Activated CD4-positive, alpha-beta T cell treated with anti-CD3 and anti-CD28 coated beads, Interleukin-2, amount 10 ng/mL, durations not matched to agents 7 days and 5 days (primary cell): ENCODE measurements at places on chromosomes 1 and 21.

- DNase-seq = no peak
These were observed 16.4 kb upstream of the CLSTN1 start for GRCh38 chr1:9840176-9840575.

- DNase-seq = no peak
These were observed 62.8 kb downstream of the SAMSN1 start for GRCh38 chr21:14483296-14483695.

DNA sequence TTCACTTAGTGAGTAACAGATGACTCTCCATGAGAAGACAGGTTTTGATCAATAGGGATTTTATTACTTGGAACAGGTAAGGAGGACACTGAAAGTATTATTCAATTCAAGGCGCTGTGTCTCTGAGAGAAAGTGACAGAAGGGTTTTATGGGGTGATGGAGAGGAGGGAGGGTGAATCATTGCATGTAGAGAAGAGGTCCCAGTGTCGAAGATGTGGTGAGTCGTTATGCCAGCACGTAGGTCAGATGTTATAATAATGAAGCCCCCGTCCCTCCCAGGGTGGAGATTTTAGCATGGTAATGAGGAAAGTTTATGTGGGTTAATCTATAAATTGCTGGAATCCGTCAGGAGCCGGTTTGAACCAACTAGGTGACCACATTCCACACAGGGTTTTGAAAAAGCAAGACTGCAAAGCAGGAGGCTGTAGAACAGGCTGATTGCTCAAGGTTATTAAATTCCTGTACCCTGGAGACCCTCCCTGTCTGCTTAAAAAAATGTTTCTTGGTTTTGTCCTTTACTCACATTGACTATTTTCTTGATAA is 586.4 kb upstream of the TMPRSS15 start:
- DNase-seq = no peak

GRCh38 chr1:114114185-114115094 is 39.2 kb downstream of the SYT6 start:
- no peak for DNase-seq

GRCh38 chr1:81804312-81804711 is 3.6 kb downstream of the ADGRL2 start:
- DNase-seq = no peak

DNA sequence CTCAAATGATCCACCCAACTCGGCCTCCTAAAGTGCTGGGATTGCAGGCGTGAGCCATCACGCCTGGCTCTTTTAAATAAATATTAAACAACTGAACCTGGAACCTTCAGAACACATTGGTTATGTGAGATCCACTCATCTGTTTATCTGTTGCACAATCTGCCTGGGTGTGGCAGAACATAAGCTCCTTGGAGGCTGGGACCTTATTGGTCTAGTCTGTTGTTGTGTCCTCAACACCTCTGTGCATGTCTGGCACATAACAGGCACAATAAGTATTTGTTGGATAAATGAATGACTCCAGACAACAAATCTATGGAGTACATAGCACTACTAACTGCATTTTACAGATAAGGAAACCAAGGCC is 4.1 kb upstream of the NBL1 start:
- DNase-seq = no peak

GRCh38 chr1:51192213-51192843 is 43.7 kb upstream of the RNF11 start:
- peak; percentile 73 for DNase-seq

GRCh38 chr1:181506563-181507353 is 23.4 kb downstream of the CACNA1E start:
- DNase-seq = no peak

- DNase-seq = no peak
These were observed 48.1 kb downstream of the PHC2 start for GRCh38 chr1:33382661-33383415.

DNA sequence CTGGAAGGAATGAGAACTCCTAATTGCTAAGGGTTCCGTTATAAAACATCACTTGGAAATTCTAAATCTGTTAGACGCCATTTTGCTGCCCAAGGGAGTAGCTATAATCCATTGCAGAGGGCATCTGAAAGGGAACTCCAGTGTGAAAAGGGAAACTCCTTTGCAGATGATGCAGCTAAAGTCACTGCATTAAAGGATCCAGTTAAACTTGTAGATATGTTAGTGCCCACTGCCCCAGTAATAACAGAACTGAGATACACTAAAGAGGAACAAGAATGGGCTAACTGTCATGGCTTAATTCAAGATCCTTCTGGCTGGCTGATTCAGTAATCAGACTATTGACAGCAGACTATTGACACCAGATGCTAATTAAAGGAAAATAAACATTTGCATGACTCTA is 81.8 kb upstream of the KIAA0040 start:
- DNase-seq = no peak

- no peak for DNase-seq
These were observed 569 bp downstream of the RNF207 start for GRCh38 chr1:6206520-6206855.

DNA sequence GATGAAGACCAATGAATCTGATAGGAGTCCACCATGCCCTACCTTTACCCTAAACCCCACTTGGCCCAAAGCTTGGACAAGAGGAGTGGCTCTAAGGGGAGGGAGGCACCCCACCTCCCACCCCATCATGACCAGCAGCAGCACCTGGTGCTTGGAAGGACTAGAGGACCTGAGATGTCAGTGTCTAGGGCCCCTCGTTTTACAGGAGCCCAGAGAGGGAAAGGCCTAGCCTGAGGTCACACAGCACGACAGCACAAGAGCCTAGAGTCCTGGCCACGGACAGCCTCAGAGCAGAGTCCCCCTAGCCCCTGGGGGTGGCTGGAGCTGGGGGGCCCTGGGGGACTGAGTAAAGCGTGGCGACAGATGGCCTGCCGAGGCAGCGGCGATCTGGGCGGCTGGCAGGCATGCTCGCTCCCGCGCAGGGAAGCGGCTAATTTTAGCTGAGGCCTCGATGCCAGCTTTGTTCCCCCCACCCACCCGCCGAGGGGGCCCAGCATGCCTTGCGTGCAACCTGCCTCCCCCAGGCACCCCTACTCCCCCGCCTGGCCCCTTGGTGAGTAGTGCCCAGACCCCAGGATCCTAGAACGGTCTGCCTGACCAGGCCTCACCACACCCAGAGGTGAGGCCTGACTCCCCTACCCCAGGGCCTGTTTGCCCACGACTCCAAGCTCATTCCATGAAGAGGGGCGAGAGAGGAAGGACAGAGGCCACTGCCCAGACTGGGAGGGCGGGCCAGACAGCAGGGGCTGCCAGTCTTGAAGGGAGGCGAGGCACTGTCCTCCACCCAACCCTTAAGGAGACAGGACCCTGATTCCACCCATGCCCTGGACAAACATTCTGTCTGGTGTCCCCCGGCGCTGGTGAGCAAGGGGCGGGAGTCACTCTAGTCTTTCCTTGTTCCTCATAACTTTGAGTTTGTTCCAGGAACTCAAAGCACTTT is 39.0 kb downstream of the AHDC1 start:
- DNase-seq = no peak

DNA sequence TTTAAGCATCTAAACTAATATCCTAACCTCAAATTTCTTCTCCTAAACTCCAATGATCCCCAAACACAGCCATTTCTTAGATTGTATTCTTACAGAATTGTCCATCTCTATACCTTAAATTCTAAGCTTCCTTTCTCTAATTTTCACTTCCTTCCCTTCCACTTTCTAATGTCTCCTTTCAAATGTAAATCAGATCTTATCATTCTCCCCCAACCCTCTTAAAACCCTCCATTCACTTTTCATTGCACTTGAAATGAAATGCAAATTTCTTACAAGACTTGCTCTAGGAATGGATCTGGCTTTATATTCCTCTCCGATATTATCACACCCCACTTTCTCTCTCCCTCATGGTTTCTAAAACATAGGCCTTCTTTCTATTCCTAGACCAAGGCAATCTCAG is 534.6 kb downstream of the LMO4 start:
- no peak for DNase-seq

DNA sequence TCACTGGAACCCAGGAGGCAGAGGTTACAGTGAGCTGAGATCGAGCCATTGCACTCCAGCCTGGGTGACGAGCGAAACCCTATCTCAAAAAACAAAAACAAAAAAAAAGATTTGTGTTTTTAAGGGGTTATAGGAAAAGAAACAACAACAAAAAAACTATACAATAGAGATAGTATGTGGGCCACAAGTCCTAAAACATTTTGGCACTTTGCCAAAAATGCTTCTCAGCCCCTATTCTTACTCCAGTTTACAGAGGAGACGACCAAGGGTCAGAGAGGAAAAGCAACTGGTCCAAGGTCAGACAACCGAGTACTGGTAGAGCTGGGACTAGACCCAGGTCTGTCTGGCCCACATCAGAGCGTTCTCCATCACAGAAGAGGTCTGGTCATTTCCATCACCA is 3.0 kb downstream of the FBXO44 start:
- no peak for DNase-seq

- no peak for DNase-seq
These were observed 152.4 kb downstream of the HLX start for GRCh38 chr1:221031458-221032203.

DNA sequence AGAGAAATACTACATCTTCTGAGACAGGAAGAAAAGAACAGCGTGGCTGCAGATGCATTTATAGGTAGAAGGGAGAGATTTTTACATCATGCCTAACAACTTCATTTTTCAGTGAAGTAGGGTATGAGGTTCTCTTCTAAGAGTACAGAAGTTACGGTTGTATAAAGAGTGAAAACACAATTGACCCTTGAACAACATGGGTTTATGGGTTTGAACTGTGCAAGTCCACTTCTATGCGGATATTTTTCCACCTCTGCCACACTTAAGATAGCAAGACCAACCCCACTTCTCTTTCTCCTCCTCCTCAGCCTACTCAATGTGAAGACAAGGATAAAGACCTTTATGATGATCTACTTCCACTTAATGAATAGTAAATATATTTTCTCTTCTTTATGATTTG is 64.5 kb downstream of the RPAP2 start:
- no peak for DNase-seq

DNA sequence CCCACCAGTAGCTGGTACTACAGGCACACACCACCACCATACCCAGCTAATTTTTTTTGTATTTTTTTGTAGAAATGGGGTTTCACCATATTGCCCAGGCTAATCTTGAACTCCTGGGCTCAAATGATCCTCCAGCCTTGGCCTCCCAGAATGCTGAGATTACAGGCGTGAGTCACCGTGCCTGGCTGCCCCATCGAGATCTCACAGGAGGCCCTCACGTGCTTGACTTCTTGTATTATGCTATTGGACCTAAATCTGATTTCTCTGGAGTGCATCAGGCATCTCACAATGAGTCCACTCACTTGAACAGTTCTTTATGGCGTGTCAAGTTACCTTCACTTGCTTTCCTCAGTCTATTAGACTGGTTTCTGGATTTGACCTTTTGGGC is 9.3 kb upstream of the RSRP1 start:
- DNase-seq = no peak

GRCh38 chr1:42324398-42325013 is 10.5 kb downstream of the FOXJ3 start:
- no peak for DNase-seq

DNA sequence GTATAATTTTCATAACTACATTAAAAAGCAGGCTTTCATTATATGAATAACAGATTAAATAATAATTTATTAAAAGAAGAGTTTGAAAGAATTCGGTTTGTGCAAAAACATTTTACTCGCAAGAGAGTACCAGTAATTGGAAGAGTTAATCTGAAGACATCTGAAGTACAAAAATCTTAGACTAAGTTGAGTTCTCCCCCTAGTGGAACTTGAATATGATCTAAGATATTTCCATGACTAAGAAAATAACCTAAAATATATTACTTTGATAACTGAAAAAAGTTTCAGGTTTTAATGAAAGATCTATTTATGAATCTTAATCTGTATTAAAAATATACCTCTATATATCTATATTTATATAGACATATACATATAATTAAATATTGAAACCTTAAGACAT is 112.5 kb upstream of the GFI1 start:
- no peak for DNase-seq

GRCh38 chr1:228818928-228819630 is 83.8 kb downstream of the RHOU start:
- no peak for DNase-seq
